LoVo (cell line): ENCODE measurements at places on chromosomes 1 and 21.

GRCh38 chr1:38834221-38834782 lies 25.3 kb downstream of the RRAGC start:
- DNase-seq: no peak

DNA sequence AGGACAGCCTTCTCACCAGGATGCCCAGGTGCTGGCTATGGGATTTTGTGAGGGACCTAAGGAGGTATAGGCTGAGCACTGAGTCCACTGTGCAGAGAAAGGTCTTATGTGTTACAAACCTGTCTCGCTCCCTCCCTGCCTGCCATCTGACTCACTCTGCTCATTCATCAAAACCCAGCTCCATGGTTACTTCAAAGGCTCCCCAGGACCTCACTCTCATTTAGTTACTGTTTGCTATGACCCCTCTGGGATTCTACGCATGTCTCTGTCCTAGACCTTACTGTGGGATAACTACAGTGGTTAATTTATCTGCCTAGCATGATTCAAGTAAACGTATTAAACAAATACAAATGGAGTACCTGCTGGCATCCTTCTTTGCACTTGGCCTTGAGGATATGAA lies 211.6 kb upstream of the KIAA0040 start:
- no peak for DNase-seq

- no peak for DNase-seq
These were observed 82.8 kb upstream of the SYT6 start for GRCh38 chr1:114236517-114236916.

DNA sequence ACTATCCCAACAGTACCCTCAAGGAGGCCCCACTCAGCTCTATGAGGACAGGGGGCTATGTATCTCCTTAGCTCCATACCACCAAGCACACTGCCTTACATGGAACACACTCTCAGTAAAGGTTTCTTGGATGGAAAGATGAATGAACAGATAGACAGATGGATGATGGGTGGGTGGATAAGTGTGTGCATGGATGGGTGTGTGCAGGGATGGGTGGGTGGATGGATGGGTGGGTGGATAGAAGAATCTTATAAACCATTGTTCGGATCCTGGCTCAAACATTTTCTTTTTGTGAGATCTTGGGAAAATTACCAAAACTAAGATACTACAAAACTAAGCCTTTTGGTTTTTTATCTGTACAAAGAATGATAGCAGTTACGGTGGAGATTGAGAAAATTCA lies 111.0 kb upstream of the NFIA start:
- DNase-seq: no peak

DNA sequence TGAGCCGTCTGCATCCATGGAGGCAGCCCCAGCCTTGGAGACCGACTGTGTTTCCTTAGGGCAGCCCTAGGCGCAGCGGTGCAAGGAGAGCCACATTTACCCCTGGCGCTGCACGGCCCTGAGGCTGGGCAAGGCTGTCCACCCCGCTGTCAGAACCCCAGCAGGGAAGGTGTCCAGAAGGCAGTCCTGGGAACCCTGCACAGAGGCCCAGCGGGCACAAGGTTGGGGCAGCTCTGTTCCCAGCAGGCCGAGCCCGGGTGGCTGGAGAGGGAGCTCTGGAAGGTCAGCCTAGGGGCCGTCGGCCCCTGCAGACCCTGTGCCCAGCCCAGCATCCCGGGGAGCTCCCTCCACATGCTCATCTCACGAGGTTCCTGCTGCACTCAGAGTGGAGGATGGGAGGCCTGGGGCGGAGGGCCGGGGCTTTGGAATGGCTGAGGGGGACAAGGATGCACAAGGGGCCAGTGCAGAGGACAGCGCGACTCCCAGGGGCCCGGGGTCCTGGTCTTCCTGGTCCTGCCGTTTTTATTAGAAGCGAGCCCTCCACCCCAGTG lies 19.9 kb upstream of the SAMD11 start:
- DNase-seq: no peak

GRCh38 chr1:167795810-167796740 lies 74.3 kb downstream of the MPZL1 start:
- no peak for DNase-seq

- DNase-seq: no peak
These were observed 32.9 kb downstream of the TMEM53 start for GRCh38 chr1:44641126-44642102.

GRCh38 chr1:239601108-239601507 lies 214.7 kb downstream of the CHRM3 start:
- no peak for DNase-seq

DNA sequence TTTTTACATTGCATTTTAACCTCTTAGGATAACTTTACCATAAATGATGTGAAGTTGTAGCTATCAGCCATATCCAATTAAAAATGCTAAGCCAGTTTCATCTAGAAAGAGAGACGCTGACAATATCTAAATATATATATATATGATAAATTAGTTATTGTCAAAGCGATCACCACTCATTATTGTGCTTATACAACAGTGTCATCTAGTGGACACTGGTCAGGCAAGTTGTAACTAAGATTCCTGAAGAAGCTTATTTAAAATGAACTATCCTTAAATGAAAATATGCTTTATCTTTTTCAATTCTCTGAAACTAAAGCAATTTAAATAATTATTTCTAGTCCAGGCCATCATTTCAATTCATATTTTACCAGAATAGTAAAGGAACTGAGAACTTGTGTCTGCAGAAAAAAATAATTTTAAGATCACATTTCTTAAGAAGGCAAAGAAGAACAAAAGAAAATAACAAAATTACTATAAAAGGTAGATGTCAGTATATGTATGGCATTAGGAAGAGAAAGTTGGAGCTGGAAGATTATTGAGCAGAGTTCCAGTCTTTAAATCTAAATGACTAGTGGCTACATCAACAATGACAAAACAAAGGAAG lies 193.3 kb upstream of the SNX7 start:
- DNase-seq: peak; percentile 60

- no peak for DNase-seq
These were observed 8.2 kb downstream of the IFFO2 start for GRCh38 chr1:18948048-18948912.

DNA sequence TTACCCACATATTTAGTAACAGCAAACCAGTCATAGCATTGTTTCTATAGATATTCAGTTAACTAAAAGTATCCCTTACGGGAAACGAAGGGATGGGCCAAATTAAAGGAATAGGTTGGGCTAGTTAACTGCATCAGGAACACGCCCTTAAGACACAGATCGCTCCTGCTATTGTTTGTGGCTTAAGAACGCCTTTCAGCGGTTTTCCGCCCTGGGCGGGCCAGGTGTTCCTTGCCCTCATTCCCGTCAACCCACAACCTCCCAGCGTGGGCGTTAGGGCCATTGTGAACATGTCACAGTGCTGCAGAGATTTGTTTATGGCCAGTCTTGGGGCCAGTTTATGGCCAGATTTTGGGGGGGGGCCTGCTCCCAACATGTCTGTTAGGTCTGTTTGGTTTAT lies 14.7 kb downstream of the TNFRSF18 start:
- no peak for DNase-seq

DNA sequence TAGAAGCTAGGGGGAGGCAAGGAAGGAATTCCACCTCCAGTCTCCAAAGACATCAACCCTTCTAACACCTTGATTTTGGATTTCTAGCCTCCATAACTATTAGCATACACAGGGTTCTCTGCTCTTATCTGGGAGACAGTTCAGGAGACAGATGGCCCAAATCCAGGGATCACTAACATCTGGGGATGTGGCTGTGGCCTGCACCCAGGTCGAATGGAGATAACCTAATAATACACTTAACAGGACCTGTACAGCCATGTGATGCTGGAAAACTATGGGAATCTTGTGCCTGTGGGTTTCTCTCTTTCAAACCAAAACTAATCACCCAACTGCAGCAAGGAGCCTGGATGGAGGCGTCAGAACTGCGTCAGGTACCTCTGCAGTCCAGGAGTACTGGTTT lies 47.6 kb downstream of the KIAA0319L start:
- DNase-seq: no peak

DNA sequence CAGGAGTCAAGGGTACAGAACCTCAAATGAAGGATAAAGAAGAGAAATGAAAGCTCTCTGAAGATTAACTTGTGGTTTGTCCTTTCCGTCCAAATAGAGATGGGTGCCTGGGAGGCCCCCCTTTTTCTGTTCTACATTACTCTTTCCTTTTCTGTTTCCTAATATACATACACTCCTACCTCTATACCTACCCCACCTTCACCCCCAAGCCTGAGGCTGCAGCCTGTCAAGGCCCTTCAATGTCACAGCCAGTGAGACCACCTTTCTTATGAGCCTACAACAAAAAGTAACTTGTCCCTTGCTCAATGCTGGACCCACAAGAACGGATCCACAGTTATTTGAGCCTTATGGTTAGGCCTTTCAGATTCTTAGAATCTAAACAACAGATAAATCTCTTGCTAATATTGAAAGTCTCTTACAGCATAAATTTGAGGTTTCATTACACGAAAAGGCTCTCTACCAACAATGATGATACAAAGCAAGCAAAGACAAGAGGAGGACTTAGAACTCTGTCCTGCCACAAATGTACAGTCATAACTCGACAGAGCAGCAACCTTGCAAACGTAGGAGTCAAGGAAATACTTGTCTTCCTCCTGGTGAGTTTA lies 4.1 kb upstream of the TRAF3IP3 start:
- no peak for DNase-seq

DNA sequence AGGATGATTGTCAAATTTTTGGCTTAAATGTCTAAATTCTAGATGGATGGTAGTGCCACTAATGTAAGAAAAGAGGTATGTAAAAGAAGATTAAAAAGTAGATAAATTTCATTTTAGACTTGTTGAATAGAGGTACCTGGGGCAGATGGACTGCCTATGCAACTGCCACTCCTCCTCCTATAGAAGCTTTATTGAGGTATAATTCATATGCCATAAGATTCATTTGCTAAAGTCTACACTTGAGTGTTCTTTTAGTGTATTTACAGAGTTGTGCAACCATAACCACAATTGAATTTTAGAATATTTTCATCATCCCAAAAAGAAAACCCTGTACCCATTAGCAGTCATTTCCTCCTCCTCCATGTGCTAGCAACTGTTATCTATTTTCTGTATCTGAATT lies 70.6 kb downstream of the FNBP1L start:
- DNase-seq: no peak

DNA sequence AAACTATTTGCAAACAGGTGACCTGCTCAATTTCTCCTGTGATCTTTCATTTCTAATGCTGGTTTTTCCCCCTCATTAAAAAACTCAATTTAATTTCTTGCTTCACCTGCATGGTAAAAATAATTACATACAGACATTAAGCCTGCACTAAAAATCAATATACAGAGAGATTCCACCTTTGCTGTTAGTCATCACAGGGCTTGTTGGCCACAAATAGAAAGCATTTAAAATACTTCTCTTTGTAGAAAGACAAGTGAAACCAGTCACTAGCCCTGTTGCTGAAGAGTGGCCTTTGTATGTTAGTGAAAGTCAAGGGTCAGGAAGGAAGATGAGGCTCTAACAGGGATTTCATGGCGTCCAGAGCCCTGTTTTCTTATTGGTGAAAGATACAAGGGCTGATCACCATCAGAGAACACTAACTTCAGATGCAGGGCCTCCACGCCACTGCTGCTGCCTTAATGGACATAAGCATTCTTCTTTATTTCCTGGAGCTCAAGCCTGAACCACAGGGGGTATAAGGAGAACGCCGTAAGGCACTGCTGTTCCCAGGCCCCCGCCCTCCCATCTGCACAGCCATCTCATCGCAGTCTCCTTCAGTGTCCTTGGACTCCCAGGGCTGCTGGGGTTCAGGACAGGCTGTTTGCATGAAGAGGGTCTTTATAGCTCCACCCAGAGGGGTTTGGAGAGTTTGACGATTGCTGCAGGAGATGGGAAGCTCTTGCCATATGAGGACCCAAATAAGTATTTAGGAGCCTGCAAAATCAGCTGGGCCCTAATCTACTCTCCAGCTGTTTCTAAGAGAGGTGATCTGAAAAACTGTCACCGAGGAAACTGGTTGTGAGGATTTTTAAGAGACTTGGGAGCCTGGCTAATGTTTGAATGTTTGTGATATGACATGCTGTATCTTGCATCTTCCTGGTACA lies 117.3 kb upstream of the IRF2BP2 start:
- no peak for DNase-seq

- no peak for DNase-seq
These were observed 4.3 kb upstream of the ANKRD65 start for GRCh38 chr1:1425426-1425752.

- DNase-seq: no peak
These were observed 24.1 kb upstream of the MNDA start for GRCh38 chr1:158806916-158807536.

DNA sequence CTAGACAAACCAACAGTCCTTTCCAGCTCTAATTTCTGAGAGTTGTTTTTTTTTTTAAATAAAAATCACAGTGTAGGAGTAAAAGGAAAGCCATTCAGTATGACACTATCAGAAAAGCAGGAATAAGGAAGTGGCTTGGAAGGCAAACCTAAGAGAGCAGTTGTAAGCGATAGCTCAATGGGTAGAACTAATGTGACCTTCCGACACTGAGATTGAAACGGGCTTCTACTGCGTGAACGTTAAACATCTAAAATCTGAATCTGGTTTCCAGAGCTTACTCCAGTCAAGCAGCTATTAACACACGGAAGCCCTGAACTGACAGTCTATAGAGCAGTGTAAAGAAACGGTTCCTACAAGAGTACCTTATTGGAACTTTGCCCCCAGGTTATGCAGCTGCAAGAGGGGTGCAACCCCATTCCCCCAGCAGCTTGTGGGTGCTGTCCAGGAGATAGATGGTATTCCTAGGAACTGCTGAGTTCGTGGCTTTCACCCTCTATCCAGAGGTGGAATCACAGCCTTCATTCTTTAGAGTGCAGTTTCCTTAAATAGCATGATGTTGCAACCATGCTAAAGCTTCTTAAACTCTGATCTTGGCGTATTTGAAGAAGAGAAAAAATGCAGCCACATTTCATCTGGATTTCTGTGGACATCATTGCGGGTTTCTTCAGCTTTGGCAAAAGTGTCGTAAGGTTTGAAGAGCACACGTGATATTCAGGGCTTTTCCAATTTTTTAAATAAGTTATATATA lies 3.3 kb upstream of the IRF2BP2 start:
- DNase-seq: peak; percentile 45

DNA sequence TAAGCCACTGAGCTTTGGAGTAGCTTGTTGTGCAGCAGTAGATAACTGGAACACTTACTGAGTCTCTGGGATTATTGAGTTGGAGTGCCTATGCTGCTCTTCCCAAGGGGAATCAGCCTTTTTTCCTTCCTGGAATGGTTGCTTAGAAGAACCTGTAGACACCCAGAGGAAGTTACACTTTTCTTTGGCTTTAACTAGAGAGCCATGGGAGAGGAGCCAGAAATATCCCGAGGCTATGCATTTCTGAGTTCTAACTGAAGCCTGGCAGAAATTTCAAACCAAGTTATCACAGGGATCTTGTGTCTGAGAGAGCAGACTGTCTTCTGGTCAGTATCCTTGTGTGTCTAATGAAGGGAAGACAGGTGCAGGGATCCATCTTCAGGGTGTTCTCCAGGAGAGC lies 28.3 kb downstream of the LAMC1 start:
- no peak for DNase-seq

- DNase-seq: no peak
These were observed 306.9 kb downstream of the TTLL7 start for GRCh38 chr1:83691953-83692500.

DNA sequence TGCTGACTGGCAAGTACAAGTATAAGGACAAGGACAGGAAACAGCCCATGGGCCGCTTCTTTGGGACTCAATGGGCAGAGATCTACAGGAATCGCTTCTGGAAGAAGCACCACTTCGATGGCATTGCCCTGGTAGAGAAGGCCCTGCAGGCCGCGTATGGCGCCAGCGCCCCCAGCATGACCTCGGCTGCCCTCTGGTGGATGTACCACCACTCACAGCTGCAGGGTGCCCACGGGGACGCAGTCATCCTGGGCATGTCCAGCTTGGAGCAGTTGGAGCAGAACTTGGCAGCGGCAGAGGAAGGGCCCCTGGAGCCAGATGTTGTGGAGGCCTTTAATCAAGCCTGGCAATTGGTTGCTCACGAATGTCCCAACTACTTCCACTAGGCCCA lies 32.0 kb downstream of the SLC16A1 start:
- DNase-seq: no peak
